ENCODE measurements at places on chromosomes 4 and X. TPM values are rescaled to one million over a fixed set of nuclear protein-coding genes. Genes with fewer than 3 reads are reported as not detected.

DRP2 gene
- total RNA-seq, result 0.18 TPM

NR0B1 gene
- 20.9 TPM for total RNA-seq

MMAA gene
- 1.3 TPM for total RNA-seq

KLB gene
- total RNA-seq, result 0.08 TPM

MAGEC2 gene
- not detected for total RNA-seq
